CD4-positive, CD25-positive, alpha-beta regulatory T cell (primary cell): ENCODE measurements at places on chromosomes 3 and 15. TPM values are rescaled to one million over a fixed set of nuclear protein-coding genes. Genes with fewer than 3 reads are reported as not detected.

DNA sequence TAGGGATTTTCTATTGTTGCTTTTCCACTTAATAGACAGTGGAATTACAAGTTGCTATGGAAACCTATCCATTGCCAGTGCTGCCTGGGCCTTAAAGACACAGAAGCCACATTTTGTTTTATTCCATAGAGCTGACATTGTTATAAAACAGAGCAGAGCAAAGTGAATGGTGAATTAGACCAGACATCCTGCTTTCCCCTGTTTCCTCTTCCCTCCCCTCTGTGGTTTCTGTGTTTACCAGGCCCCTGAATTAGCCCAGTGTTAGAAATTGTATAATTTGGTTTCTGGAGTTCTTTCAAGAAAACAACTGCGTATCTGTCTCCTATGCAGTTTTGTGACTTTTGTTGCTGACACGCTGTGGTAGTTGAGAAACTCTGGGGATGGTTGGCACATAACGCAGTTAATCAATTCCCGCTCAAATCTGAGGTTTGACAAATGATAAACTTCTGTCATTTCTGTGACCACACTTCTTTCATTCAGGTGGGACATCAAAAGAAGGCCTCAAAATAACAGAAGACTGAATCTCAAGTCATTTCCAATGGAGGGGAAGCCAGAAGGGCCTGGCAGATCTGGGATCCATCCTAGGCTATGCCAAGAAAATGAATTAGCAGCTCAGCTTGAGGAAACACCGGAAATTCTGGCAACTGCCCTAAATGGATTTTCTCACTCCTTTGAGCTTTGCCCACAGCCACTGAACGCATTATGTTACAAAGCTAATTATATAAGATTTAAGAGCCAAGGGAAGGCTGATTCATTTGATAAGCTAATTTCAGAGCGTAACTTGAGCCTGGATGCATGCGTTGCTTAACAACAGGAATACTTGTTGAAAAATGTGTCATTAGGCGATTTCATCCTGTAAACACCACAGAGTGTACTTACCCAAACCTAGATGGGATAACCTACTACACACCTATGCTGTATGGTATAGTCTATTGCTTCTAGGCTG is 46.9 kb downstream of the NR1D2 start:
- no peaks in the 10 kb centered on the region for H3K36me3 ChIP-seq
- no peak for DNase-seq
- H3K4me3 ChIP-seq, result no peak overlapping the region
- H3K27me3 ChIP-seq, result no peaks in the 10 kb centered on the region

Gene ZNF717
- 3.0 TPM for total RNA-seq

Gene RNF7
- 65.4 TPM for total RNA-seq

Gene GMNC
- total RNA-seq, result not detected

GRCh38 chr15:29682361-29682760 is 139.9 kb downstream of the TJP1 start:
- H3K4me1 ChIP-seq, result no peaks in the 10 kb centered on the region
- H3K36me3 ChIP-seq, result no peaks in the 10 kb centered on the region
- H3K27ac ChIP-seq, result no peak overlapping the region
- H3K27me3 ChIP-seq, result no peaks in the 10 kb centered on the region
- H3K4me3 ChIP-seq, result no peak overlapping the region
- no peak for DNase-seq

Gene HTR3E
- not detected for total RNA-seq

Gene FBXL2
- not detected for total RNA-seq

DNA sequence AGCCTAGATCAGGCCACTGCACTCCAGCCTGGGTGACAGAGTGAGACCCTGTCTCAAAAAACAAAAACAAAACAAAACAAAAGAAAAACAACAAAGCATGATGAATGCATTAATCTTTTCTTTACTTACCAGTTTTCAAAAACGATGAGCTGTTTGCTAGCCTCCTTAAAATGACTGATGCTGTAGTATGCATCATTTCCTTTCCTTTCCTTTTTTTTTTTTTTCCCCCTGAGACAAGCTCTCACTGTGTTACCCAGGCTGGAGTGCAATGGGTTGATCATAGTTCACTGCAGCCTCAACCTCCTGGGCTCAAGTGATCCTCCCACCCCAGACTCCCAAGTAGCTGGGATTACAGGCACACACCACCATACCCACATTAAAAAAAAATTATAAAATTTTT is 202.0 kb downstream of the ADAMTSL3 start:
- H3K27me3 ChIP-seq, result no peaks in the 10 kb centered on the region
- H3K36me3 ChIP-seq, result no peaks in the 10 kb centered on the region
- no peaks in the 10 kb centered on the region for H3K4me1 ChIP-seq
- H3K27ac ChIP-seq, result no peak overlapping the region
- no peak for DNase-seq

GRCh38 chr3:139506766-139507165 is 30.4 kb upstream of the RBP2 start:
- DNase-seq, result no peak
- no peaks in the 10 kb centered on the region for H3K36me3 ChIP-seq
- H3K27me3 ChIP-seq, result peaks cover 2% of the 10 kb centered on the region
- no peak overlapping the region for H3K27ac ChIP-seq
- no peaks in the 10 kb centered on the region for H3K4me1 ChIP-seq

DNA sequence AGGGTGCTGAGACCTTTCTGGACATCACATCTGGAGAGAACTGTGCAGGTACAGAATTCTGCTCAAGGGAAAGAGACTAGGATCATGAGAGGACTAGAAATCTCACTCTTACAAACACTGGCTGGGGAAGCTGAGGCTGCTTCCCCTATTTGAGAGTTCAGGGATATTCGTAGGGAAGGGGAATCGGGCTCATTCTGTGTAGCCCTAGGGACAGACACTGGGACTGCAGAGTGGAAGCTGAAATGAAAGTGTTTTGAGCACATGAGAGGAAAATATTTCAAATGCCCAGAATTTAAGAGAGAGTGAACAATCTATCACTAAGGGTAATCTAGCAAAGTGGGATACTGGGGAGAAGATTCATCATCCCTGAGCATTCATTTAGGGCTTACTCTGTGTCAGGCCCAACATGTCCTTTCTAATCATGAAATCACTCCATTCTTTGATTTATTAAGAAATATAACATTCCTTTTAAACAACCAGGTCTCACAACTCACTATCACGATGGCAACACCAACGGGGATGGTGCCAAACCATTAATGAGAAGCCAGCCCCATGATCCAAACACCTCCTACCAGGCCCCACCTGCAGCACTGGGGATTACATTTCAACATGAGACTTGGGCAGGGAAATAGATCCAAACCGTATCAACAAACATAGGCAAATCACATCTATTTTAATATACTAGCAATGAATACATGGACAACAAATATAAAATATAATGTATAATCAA is 63.0 kb downstream of the CPN2 start:
- no peak for DNase-seq
- no peaks in the 10 kb centered on the region for H3K4me1 ChIP-seq
- no peaks in the 10 kb centered on the region for H3K36me3 ChIP-seq
- no peak overlapping the region for H3K4me3 ChIP-seq
- H3K27me3 ChIP-seq, result peaks cover 21% of the 10 kb centered on the region

Gene KNL1
- total RNA-seq, result 9.7 TPM
